ENCODE measurements at places on chromosomes 2 and 18.
A peak's percentile ranks its signal among the peaks of the same experiment; 100 is the strongest.

GRCh38 chr2:119706221-119706620 is 27.2 kb downstream of the TMEM177 start:
- ATAC-seq = no peak

DNA sequence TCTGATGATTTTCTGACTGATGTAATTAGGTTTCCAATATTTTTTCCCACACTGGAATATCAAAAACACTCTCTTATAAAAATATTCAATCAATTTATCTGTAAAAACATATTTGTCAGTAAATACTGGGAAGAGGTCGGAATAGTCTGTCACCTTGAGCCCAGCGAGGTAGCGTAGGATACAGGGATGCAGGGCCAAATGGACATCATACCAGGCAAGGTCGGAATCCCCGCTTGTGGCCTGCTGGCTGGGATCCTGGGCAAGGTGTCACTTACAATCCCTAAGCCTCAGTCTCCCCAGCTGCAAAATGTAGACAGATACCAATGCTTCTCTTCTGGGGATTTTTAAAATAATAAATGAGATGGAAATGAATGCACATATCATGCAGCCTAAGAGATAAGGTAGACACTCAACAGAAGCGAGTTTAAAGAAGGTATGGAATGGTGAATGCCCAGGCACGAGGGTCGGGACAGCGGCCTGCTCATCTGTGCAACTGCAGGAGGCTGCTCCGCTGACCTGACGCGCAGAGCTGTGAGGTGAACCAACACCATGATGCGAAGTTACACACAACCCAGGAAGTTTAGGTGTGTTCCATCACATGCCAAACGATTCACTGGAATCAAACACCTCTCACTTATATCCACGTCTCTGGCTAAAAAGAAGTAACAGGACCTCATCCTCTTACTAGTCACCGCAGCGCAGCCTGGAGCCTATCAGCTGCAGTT is 98.2 kb downstream of the EIPR1 start:
- ATAC-seq = no peak

- no peak for ATAC-seq
Observed at GRCh38 chr18:79983793-79984192, 4.6 kb downstream of the TXNL4A start.

DNA sequence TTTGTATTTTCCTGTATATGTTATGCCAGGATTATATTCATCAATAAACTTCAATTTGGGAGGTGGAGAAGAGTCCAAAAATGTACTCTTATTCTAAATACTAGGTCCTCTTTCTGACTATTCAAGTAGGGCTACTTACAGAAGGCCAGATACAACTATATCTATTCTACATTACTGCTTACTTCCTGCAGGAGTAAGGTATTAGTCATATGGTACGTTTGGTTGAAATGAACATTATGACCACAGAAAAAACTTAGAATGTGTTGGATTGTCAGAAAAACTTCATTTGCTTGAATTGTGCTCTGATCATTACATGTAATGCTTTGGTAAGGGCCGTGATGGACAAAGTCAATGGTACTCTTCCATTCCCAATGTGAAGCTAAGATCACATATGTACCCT is 35.0 kb downstream of the STAT4 start:
- peak; percentile 50 for ATAC-seq

GRCh38 chr2:163768881-163769695 is 33.3 kb upstream of the FIGN start:
- ATAC-seq = no peak

GRCh38 chr2:57408587-57408986 is 638.0 kb upstream of the VRK2 start:
- ATAC-seq = no peak

GRCh38 chr2:8693157-8693821 is 11.4 kb downstream of the ID2 start:
- ATAC-seq = no peak

GRCh38 chr2:239726631-239727181 is 298.4 kb downstream of the NDUFA10 start:
- ATAC-seq = peak; percentile 13

- no peak for ATAC-seq
Observed at GRCh38 chr2:241841181-241842066, 17.3 kb downstream of the PDCD1 start.

GRCh38 chr2:218146056-218146455 is 20.2 kb downstream of the CXCR2 start:
- no peak for ATAC-seq

DNA sequence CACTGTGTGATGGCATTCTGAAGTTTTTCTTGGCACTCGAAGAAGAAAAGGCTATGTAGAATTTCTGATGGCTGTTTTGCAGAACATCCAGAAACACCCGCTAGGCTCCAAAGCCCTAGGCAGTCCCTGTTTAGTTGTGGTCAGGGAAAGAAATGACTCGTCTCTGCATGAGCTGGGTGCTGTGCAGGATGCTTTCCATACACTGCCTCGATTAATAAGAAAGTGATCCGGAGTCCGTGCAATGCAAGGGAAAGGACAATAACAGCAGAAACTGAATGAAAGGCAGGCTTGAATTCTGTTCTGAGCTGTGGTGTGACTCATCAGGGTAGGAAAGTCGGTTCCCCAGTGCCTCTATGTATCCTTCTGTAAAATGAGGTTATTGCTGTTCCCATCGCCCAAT is 18.7 kb downstream of the MAPRE3 start:
- ATAC-seq = no peak

All from stimulated activated memory B cell treated with anti-CD40 and anti-IgM and Interleukin-4, amounts not matched to agents 10 μg/mL and 1 μg/mL and 100 μg/mL, for 72 hours (primary cell).